ENCODE measurements at places on chromosomes 7 and 10.

- DNase-seq: peak; percentile 4
Observed at GRCh38 chr10:111646021-111646420, 537.5 kb downstream of the GPAM start.

DNA sequence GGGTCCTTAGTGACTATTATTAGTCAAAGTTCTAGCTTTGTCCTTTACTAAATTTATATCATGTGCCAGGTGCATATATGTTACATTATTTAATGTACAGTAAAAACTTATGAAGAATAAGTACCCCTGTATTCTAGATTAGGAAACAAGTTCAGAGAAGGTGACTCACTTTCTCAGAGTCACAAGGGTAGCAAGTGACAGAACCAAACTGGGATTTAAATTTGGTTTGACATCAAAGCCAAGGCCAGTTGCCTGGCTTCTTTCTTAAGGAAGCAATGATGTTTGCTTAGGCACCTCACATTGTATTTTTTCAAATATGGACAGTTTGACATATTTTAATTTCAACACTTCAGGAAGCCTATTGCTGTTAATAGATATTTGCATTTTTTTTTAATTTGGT lies 2.5 kb downstream of the LSM8 start:
- DNase-seq: no peak

DNA sequence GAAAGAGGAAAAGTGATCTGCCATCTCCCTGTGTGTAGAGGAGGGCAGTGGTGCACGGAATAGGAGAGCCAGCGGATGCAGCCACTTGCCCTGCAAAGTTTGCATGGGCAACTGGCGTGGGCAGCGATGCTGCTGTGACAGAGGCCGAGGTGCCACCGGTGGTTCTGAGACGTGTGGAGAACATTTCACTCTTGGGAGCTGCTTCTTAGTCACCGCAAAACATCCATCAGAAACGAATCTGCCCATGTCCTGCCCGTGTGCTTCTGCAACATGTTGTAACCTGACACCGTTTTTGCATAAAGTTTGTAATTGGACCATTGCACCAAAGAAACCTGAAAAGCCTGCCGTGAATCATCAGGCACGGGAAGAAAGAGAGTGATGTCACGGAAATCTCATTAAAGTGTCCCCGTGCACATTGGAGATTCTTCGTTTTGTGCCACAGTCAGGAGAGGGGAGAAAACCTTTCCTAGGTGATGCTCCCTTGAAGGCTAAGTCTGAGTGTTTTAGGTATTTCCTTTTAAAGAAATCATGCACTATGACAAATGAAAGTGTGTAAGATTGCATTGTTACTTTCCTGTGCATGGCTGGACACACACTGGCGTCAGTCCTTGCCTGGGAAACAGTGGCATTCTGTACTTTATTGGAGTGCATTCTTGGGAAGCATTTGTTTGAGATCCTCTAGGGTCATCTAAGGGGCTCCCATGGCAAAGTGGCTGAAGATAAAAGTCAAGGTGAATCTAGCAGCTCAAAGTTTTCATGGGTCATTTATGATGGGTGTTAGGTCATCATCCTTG lies 302.6 kb downstream of the KLF6 start:
- DNase-seq: peak; percentile 98

DNA sequence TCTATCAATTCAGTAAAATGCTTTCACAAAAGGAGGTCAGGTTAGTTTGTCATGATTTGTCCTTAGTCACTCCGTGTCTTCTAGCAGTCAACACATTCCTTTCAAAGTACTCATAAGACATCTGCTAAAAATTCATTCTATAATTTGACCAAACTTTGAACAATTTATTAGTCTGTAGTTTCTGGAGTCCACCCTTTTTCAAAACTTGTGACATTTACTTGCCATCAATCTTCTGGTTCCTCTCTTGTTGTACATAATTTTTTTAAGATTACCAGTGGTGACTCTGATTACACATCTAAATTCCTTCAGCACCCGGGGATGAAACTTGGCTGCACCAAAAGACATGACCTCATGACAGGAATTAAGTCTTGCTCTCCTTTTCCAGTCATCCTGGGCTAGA lies 130.1 kb downstream of the NEBL start:
- DNase-seq: peak; percentile 4

DNA sequence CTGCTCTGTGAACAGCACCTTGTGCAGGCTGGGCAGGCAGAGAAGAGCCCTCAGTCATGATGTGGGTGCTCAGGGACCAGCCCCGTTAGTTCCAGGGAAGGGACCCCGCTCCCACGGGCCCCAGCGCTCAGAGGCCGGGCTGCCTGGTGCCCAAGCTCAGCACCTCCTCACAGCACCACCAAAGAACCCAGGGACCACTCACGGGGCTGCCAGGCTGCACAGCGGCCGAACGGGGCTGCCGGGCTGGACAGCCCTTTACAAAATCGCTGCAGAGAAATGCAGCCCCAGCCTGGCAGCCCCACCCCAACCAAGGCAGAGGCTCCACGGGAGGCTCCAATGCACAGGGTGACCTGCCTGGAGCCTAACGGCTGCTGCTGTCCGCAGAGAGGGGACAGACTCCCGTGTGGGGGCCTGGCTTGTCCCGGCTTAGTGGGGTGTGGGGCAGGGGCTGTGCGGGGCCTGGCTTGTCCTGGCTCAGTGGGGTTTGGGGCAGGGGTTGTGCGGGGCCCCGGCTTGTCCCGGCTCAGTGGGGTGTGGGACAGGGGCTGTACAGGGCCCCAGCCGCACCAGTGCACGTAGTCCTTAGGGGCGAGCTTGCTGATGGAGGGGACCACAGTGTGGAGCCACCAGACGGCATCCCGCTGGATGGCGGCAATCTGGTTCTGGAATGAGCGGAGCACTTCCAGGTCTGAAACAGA lies 9.2 kb downstream of the INTS1 start:
- no peak for DNase-seq

DNA sequence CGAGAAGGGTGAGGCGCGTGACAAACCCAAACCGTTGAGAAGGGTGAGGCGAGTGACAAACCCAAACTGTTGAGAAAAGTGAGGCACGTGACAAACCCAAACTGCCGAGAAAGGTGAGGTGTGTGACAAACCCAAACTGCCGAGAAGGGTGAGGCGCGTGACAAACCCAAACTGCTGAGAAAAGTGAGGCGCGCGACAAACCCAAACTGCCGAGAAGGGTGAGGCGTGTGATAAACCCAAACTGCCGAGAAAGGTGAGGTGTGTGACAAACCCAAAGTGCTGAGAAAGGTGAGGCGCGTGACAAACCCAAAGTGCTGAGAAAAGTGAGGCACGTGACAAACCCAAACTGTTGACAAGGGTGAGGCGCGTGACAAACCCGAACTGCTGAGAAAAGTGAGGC lies 25.0 kb downstream of the ESYT2 start:
- no peak for DNase-seq

GRCh38 chr10:21263263-21263803 lies 262.1 kb downstream of the SKIDA1 start:
- DNase-seq: no peak

DNA sequence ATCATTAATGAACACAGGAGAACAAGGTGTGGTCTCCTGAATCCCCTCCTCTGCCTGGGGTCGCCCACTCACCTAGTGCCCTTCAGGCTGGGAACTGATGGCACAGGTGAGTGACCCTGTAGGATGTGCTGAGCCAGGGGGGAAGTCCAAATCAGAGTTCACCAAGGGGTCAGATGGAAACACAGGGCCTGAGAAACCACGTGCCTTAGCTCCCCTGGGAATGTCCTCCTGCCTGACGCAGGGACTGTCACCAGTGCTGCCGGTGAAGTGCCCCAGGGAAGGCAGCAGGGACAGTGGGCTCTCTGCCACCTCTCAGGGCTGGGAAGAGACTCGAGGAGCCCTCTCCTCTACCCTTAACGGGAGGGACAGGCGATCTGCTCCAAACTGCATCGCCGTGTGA lies 5.8 kb upstream of the PYROXD2 start:
- DNase-seq: no peak

GRCh38 chr7:150685219-150686029 lies at the start of gene GIMAP2:
Gene GIMAP2 (plus strand): TSS chr7:150685706. CDS start chr7:150687060, 1,354 bp downstream.
- peak; percentile 48 for DNase-seq

GRCh38 chr7:88317422-88317821 lies 10.7 kb upstream of the STEAP4 start:
- no peak for DNase-seq

DNA sequence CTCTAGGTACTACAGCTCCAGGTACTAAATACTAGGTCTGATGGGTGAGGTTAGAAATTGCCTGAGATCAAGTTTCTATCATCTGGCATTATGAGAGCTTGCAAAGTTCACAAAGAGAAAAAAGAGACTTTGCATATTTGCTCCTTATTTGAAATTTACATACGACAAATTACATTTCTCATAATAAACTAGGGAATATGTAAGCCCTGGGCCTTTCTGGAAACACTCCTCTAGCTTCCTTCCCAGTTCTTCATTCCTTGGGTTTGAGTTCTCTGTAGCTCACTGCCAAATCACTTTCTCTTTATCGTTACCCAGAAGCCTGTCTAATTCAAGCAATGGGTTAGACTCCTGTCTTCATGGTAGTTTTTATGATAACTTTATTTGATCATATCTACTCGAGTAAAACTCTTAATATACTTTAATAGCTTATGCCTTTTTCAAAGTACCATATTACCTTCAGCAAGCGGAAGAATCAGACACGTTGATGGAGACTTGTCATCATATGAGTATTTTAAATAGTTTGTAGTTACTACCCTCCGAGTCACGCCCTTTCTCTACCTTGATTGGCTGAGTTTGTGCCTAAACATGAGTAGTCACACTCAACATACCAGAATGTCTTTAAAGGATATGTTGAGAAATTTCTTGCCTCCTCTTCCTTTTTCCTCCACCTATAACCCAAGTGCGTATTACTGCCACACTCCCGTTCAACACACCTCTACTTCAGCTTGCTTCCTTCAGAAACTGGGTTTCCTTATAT lies 150.5 kb downstream of the DKK1 start:
- no peak for DNase-seq

- peak; percentile 46 for DNase-seq
Observed at GRCh38 chr10:13536674-13537366, 8.0 kb upstream of the BEND7 start.

DNA sequence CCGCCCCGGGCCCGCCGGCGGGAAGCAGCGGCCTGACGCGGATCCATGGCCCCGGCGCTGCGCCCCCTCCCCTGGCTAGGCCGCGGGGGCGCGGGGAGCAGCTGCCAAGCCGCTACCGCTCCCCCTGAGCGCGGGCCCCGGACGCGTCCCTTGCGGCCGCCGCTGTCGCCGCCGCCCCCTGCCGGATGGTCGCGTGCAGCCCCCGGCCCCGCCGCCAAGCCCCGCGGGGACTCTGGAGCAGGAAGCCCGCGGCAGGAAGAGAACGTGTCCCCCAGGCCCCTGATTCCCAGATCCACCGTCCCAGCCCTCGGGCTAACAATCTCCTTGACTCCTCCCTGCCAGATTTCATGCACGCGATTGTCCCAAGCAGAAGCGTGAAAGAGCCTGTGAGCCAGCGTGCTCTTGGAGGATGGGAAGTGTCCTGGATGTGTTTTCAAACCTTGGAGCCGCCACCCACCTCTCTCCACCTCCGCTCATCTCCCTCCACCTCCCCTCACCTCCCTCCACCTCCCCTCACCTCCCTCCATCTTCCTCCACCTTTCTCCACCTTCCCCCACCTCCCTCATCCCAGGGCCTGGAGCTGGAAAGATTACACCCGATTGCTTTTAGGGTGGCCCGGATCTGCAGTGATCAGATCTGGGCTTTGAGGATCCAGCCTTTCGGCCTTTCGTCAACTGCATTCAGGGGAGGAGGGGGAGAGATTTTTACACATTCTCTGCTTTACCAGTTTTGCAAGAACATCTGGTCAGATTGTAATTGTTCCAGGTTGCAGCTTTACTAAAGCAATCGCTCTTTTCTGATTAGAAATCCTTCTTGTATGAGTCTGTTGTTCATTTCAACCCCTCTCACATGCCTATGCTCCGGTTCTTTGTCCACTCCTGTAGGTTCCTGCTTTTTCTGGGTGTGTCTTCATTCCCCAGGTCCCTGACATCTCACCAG lies 570 bp upstream of the PRTFDC1 start:
- peak; percentile 69 for DNase-seq

GRCh38 chr10:30038781-30039536 lies 20.4 kb downstream of the JCAD start:
- DNase-seq: no peak

- DNase-seq: no peak
Observed at GRCh38 chr10:86727470-86727869, 28.9 kb upstream of the BMPR1A start.

DNA sequence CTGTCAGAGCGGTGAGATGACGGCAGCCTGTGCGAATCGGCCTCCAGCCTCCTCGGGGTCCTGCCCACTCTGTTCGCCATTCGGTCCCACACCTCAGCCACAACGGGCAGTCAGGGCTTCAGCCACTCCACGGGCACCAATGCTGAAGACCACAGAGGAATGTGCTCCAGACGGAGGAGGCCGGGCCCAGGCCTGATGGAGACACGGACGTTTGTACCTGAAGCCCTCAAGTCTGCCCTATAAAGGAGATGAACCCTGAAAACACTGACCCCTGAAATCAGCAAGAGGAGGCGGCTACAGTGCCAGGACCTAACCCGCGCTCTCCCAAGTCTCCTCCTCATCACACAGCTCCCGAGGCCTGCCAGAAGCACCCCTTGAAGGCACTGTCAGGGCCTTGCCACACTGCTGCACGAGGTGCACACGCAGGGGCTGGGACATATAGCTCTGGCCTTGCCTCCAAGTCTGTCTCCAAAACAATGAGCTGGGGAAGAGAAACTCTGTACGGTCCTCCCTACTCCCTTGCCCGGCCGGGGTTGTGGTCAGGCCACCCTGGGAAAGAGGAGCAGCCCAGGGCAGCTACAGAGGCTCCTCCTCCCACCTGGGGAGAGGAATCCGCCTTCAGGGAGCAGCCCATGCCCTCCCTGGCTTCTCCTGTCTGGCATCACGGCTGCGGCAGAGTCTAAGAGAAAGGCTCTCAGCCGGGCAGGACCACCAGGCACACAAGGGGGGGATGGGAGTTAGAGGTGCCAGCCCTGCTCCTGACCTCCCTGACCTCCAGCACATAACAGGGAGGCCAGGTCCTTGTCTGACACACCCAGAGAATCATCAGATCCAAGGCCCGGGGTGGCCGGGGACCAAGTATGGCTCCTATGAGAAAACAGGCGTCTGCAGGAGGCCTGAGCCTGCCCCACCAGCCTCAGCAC lies 310.1 kb downstream of the PTPRN2 start:
- no peak for DNase-seq

DNA sequence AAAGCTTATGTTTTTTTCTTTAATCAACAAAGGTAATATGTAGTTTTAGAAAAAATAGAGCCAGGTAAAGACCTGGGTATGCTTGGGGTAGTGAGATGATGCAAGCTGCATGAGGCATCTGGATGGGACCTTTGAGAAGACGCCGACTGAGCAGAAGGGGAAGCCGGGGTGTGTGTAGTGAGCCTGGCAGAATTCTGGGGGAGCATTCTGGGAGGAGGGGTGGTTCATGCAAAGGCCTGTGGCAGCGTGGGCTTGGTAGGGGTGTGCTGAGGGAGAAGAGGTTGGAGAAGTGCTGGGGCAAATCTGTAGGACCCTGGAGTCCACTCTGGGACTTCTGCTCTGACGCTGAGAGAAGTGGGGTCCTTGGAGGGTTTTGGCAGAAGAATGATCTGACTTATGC lies 33.9 kb upstream of the SHH start:
- no peak for DNase-seq

DNA sequence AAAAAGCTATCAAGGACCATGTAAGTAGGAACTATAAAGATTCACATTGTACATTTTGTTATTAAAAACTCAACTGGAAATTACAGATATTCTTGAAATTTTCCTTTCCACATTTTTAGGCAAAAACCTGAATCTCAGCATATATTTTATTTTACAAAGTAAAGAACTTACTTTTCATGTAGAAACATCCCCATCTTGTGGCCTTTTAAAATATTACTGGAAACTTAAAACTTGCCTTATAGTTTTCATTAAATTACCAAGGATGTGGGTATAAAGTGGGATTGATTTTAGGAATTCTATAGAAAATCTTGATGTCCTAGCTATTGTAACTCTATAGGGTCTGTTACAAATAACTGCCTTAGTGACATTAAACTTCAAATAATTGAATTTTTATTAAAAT lies 10.6 kb downstream of the DBF4 start:
- DNase-seq: peak; percentile 70
